ENCODE measurements at places on chromosomes 12 and 14.

DNA sequence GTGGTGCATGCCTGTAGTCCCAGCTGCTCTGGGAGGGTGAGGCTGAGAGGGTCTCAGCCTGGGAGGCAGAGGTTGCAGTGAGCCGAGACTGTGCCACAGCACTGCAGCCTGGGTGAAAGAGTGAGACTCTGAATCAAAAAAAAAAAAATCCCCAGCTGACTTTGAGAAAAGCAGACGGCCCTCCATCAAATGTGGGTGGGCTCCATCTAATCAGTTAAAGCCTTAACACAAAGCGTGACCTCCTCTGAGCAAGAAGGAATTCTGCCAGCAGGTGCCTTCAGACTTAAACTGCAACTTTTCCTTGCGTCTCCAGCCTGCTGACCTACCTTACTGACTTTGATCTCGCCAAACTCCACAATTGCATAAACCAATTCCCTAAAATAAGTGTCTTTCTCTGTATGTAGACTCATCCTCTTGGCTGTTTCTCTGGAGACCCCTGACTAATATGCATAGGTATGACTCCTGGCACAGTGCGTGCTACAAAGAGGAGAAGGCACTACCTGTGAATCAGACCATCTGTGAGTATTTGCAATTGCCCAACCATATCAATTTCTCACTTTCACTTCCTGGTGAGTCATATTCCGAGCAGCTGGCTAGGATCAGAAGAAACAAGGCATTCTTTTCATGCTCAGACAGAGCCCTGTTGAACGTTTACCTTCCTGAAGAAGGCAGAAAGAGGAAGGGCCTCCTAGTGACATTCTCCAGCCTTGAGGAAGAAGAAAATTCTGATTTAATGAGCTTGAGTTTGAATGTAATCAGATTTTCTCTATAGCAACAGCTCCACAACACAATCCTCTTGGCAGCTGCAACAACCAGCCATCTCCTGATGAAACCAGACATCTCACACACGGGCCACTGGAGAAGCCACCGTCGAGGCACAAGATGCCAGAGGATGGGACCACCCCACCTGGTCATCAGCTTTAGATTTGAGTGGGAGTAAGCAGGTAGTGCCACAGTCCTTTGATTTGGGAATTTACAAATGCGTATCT lies 54.3 kb downstream of the CLMN start:
- peak; percentile 10 for DNase-seq

DNA sequence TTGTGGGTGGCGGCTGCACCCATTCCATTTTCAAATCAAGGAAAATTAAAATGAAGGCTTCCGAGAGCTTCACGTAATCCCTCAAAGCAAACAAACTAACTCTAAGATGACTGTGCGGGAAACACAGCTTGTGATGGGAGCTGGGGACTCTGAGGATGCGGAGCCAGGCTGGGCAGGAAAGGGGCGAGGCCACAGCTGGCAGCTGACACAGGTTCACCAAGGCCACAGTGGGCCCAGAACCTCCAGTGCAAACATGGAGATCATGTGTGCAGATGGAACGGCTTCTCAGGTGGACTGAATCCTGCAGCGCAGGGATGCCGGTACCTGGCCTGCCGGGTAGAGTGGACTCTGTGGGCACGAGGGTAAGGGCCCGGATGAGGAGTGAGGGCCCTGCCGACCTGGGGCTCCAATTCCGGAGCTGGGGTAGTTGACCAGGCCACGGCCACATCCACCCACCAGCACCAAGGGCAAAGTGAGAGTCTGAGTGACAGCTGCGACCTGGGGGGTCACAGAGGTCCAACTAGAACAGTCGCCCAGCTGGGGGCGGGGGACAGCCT lies 19.2 kb upstream of the BTBD6 start:
- no peak for DNase-seq

GRCh38 chr12:120376934-120377572 lies 8.1 kb upstream of the MSI1 start:
- no peak for DNase-seq

GRCh38 chr12:67929384-67929772 lies 59.9 kb upstream of the IFNG-AS1 start:
- no peak for DNase-seq

GRCh38 chr12:129466499-129466898 lies 437.3 kb downstream of the TMEM132D start:
- DNase-seq = no peak

GRCh38 chr12:127811988-127812387 lies 455.0 kb upstream of the TMEM132C start:
- DNase-seq = no peak

DNA sequence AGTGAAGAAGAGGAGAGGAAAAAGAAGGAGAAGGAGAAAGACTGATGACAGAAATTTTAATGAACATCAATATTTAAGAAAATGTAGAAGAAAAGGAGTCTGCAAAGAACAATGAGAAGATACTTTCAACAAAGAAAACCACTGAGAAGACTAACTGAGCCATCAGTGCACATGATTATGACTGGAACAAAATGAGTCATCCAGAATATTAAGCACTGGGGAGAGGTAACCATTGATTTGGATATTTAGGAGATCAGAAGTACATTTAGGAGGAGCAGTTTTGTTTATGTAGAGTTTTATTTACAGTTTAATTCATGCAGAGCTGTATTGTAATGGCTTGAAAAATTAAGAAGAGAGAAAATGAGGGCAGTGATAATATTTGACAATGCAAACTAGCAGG lies 159.1 kb downstream of the C12orf50 start:
- no peak for DNase-seq

- DNase-seq = no peak
Measured at GRCh38 chr12:96197503-96198272, 3.5 kb downstream of the ELK3 start.

DNA sequence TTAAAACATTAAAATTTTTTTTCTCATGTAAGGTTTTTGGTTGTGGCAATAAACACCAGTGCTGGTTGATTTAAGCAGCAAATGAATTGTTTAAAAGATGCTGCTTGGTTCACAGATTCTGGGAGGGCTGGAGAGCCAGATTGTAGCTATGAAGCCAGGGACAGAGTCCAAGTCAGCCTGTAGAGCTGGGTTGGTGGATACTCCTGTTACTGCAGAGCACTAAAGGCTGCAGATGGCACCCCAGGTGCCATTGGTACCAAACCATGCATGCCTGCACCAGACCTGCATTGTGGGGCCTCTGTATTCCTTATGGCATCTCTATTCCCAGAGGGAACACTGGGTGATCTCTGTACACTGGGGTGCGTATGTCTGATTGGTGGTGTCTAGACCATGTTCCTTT lies 113.3 kb downstream of the SNAPC1 start:
- no peak for DNase-seq

DNA sequence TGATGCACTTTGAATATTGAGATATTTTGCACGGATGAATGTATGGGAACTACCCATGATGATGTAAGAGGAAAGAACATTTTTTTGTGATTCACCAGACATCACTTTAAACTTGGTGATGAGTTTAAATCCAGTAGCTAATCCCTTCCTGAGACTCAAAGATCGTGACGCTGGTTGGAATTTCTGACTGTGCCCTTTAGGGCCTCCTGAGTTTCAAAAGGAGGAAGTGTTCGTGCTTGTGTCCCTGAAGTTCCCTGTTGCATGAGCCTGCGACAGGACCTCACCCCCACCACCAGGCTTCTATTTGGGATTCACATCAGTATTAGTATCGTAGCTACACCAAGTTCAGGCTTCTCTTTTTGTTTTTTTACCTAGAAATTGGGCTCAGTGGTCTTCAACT lies 18.6 kb upstream of the RIN3 start:
- DNase-seq = no peak

DNA sequence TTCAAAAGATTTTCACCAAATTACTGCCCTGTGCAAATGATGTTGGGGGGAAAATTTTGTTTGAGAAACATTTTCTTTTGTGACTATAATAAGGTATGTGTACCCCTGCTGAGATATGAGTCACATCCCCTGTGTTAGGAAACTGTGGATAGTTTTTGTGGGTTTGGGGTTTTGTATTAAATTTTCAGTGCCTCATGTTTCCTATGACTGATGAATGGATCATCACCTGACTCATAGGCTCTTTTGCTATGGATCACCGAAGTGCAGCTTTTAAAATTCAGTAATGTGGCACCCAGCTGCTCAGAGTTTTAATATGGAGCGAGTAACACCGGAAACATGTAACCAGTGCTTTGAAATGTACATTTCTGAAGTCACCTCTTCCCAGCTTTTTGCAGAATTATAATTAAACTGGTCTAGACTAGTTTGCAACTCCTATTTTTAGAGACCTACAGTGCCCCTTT lies 167.4 kb upstream of the HMGA2 start:
- no peak for DNase-seq

- no peak for DNase-seq
Measured at GRCh38 chr12:28755027-28755426, 394.1 kb upstream of the FAR2 start.

GRCh38 chr12:76391461-76391860 lies 43.2 kb upstream of the BBS10 start:
- no peak for DNase-seq

DNA sequence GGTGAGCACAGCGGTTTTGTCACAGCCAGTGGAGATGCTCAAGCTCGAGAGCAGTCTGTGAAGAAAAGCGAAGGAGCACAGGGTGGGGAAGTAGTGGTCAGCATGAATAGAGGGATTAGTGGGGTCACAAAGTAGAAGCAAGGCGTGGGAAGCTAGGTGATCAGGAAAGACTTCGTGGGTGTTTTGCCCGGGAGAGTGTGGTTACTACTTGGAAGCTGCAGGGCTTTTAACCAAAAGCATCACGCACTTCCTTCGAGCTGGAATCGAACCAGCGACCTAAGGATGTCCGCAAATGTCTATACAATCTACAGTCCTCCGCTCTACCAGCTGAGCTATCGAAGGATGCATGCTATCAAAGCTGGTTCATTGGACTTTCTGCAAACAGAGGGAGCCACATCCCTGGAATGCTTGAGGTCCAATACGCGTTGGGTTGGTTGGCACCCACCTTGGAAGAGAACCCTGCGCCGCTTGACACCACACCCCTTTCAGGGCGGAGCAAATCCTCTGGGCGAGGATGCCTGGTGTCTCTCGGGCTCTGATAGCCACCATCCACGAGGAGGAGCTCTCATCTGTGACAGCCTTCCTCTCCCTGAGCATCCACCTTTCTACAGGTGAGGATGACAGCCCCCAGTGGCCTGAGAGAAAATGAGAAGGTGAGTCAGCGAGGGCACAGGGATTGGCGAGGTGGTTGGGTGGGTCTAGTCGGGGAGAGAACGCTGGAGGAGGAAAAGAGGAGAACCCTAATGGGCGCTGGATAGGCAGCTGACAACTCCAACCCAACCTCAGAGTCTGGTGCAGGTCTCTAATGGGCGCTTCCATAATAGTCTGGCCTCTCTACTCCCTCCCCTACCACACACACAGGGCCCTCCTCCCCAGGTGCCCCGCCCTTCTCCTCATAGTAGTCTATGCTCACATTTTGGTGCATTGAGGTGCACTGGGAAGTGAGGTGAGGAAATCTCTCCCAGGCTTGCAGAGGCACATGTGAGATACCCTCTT lies 16.0 kb upstream of the OR6S1 start:
- DNase-seq = peak; percentile 54

DNA sequence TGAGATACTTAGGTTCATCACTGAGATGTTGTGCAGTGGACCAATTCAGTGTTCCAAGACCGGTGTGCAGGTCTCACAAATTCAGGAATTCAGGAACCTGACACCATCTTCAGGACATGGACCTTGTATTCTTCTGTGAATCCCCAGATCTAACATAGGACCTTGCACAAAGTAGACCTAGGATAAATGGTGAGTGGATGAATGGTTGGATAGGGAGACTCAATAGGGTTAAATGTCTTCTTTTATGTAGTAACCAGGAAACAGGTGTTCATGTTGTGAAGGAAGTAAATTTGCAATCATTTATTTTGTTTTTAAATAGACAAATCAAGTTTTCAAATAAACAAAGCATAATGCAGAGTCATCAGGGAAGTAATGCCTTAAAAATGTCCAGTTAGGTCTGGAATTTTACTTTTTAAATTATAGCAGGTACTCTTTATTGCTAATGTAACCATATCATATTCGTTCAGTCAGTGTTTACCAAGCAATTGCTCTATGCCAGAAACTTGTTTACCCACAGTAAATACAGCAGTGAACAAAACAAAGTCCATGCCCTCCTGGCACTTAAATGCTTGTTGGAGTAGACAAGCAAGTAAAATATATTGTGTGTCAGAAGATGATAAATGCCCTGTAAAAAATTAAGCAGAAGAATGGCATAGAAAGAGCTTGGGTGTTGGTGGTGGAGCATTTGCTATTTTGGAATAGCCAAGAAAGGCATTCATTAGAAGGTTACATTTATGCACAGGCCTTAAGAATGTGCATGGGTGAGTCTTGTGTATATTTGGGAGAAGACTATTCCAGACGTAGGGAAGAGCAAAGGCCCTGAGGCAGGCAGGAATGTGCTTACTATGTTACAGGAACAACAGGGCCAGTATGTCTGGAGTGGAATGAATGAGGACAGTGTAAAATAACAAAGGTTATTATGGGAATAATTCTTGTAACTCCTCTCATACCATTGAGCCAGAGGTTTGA lies 26.3 kb downstream of the RXYLT1 start:
- DNase-seq = no peak

GRCh38 chr14:82341261-82341810 lies 807.7 kb upstream of the SEL1L start:
- DNase-seq = no peak

DNA sequence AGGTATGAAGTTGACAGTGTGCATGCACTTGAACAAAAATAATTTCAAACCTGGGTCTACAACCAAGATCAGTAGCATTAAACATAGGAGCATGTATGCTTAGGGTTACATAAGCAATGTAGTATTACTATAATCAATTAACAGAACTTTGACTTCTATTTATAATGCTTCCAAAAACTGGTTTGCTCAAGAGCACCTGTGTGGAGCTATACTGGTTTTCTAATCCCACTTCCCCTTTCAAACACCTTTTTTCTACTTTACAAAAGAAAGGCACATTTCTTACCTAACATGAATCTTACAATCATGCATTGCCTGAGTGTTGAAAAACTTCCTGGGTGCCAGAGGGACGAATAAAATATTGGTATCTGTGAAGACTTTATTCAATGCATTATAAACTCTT lies 72.7 kb downstream of the EFCAB11 start:
- no peak for DNase-seq

- DNase-seq = no peak
Measured at GRCh38 chr14:92928258-92928629, 5.3 kb downstream of the CHGA start.

DNA sequence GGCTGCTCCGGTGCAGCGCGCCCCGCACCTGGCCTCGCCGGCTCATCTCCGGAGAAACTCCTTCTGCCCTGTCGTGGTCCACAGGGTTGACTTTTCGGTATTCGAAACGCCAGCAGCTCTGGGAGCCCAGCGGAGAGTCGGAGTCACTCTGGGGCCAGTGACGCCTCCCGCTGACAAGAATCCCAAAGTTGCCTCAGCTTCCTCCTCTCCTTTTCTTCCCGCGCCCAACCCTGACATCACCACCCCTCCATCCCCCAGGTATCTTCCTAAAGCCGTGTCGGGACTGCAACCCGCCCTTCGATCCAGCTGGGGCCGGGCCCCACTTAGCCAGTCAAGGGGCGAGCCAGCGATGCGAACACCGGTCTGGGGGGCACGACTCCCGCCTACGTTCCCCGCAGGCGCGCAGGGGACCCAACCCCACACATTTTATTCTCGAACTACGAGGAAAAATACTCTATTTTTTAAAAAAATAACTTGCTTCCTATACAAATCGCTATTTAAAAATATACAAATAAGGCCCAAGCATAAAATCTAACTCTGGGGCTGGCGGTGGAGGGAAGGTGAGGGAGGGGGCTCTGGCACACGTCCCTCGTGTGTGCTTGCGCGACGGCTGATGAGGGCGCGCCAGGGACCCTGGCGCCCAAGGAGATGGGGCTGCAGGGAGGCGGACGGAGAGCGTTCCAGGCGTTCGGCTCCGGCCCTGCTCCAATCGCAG lies 2.1 kb downstream of the NKX2-8 start:
- DNase-seq = no peak
